Hematopoietic multipotent progenitor cell treated with erythropoietin and hydrocortisone succinate and interleukin-3 and kit ligand, for 17 days (in vitro differentiated cells): ENCODE measurements at places on chromosomes 11 and 22.

DNA sequence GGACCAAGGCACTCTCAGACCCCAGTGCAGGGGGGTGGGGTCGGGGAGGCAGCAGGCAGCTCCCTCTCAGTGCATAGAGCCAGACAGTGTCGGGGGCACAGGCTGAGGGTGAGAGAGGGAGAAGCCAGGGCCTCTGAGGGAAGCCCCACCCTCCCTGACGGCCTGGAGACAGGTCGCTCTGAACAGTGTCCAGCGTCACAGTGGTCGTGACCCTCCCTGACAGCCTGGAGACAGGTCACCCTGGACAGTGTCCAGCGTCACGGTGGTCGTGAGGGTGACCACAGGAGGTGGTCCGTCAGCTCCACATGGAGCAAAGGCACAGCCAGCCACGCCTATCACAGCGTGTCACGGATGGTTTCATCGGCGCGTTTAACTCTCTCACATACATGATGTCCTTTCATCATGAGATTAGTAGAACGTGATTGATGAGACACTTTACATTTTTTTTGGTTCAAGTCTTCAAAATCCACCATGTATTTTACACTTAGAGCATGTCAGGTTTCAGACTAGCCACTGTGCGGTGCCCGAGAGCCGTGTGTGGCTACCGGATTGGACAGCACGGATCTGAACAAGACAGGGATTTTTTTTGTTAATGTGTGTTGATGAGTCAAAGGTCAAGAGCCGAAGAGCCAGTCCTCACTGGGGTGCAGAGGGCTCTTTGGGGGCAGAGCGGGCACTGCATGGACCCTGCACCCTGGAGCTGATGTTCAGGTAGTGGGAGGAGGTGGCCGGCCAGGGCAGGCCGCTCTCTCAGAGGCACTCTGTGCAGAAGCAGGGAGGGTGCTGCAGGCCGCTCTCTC is 23.9 kb upstream of the PANX2 start:
- DNase-seq, result no peak

DNA sequence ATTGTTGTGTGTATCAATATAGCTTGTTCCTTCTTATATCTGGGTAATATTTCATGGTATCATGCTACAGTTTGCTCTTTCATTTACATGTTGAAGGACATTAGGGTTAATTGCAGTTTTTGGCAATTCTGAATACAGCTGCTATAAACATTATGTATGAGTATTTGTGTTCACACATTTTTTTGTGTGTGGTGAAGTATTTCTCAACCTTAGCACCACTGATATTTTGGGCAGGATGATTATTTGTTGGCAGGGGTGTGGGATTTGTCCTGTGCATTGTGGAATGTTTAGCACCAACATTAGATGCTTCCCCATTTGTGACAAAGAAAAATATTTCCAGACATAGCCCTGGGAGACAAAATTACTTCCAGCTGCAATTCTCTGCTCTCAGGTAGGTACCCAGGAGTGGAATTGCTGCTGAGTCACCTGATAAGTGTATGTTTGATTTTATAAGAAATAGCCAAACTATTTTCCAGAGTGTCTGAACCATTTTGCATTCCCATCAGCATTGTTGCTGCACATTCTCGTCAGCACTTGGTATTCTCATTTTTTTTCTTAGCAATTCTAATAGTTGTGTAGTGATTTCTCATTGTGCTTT is 128.2 kb downstream of the SNX19 start:
- DNase-seq, result no peak

GRCh38 chr11:119982517-119983239 is 155.2 kb downstream of the TRIM29 start:
- no peak for DNase-seq

- DNase-seq, result no peak
Measured at GRCh38 chr11:73866586-73866996, 10.1 kb downstream of the COA4 start.

GRCh38 chr22:24205438-24206195 is 24.3 kb downstream of the SUSD2 start:
- DNase-seq, result no peak

GRCh38 chr11:119634301-119634700 is 94.7 kb downstream of the NECTIN1 start:
- DNase-seq, result no peak

DNA sequence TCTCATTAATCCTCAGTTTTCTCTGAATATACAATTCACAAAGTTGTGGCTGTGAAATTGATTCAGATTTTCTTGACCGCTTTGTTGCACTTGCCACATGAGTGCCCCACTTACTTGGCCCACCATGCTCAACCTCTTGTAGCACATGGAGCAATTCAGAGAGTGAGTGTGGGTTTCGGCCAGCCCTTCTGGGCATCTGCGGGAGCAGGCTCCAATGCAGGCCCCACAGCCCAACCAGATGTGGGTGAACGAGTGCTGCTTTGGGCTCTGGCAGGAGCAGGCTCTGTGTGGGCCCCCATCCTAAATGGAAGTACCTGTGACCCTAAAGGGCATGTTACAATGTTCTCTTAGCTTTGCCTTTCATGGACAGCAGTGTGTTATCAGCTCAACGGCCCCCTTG is 2338.6 kb downstream of the LRRC4C start:
- DNase-seq, result no peak

- no peak for DNase-seq
Measured at GRCh38 chr11:92852946-92853345, 116.5 kb upstream of the MTNR1B start.

DNA sequence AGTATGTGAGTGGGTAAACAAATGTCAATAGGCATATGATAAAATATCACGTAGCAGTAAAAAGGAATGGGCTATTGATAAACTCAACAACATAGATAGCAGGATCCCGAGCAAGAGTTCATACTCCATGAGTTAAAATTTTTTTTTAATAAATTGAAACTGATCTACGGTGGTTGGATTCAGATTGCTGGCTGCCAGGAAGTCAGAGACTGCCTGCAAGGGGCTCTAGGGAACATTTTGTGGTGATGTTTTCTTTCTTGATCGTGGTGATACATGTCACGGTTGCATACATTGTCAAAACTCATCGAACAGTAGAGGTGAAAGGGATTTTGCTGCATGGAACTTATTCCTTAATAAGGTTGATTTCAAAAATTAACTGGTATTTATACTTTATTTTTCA is 62.6 kb upstream of the WNT7B start:
- no peak for DNase-seq

- no peak for DNase-seq
Measured at GRCh38 chr11:134642206-134642605, 230.2 kb upstream of the B3GAT1 start.

- no peak for DNase-seq
Measured at GRCh38 chr11:43735961-43736360, 55.4 kb downstream of the HSD17B12 start.

GRCh38 chr11:14635546-14635945 is 8.1 kb upstream of the PDE3B start:
- DNase-seq, result no peak

DNA sequence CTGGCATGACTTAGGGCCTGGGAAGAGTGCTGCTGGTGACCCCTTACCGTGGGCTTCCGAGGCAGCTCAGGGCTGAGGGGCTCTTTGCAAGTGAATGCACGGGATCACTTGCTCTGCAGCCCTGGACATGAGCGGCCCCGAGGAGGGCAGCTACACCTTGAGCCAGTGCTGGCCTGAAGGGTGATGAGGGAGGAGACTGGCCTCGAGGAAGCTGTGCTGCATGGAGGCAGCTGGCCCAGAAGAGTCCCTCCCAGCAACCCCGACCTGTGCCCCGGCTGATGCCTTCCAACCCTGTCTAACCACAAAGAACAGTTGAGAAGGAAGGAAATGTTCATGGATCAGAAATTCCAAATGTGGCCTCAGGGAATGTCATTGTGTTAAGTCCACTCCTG is 45.2 kb downstream of the TBX1 start:
- DNase-seq, result no peak

- no peak for DNase-seq
Measured at GRCh38 chr11:67576735-67577475, 6.7 kb upstream of the GSTP1 start.

- no peak for DNase-seq
Measured at GRCh38 chr11:114612686-114613085, 17.1 kb upstream of the NXPE4 start.

DNA sequence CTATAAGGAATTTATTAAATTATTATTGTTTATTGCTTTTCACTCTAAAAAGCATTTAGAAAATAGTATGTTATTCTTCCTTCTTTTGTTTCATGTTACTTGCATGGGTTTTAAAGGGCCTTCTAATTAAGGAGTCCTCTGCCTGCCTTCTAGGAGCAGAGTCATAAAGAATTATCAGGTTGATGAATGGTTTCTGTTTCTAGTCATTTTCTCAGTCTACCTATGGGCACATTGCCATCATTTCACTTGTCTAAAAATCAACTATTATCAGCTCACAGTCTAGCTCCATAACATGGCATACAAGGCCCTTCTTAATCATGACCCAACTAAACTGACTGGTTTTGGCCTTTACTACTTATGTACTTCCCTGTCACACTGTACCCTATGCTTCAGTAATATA is 16.2 kb downstream of the DYNC2H1 start:
- no peak for DNase-seq

DNA sequence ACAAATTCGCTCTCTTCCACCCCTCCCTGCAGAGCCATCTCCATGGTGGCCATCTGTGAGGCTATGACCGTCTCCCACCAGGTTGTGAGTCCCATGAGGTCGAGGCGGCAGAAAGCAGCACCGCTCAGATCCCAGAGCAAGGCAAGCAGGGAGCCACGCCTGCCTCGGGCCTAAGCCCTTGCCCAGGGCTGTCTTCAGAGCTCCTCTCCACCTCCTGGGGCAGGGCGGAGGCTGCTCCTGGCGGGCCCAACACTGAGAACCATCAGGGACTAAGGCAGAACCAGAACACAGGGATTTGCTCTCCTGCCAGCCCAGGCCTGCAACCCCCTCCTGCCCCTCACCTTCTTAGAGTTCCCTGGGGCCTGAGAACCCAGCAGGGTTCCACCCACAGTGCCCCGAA is 80.9 kb upstream of the WNT11 start:
- DNase-seq, result no peak

GRCh38 chr22:27489178-27489675 is 312.3 kb downstream of the MN1 start:
- no peak for DNase-seq

- no peak for DNase-seq
Measured at GRCh38 chr11:104928811-104929210, 30.6 kb upstream of the CASP12 start.

- no peak for DNase-seq
Measured at GRCh38 chr11:107018902-107019493, 722 bp upstream of the GUCY1A2 start.

GRCh38 chr11:18754308-18754707 is 28.3 kb upstream of the IGSF22 start:
- DNase-seq, result no peak

- DNase-seq, result no peak
Measured at GRCh38 chr11:8810540-8811301, 100.3 kb upstream of the AKIP1 start.

DNA sequence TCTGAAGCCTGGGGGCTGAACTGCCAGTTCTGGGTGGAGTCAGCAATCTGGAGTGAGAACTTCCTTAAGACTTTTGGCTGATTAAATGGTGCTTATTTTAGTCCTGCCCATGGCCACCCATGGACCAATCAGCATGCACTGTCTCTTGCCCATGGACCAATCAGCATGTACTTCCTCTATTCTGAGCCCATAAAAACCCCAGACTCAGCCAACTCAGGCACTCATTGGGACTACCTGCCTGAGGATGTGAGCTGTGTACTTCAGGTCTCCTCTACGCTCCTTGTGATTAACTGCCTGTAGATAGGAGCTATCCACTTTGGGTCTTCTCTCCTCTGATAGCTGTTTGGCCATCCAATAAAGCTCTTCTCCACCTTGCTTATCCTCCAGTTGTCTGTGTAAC is 342.3 kb upstream of the CCDC179 start:
- DNase-seq, result no peak

DNA sequence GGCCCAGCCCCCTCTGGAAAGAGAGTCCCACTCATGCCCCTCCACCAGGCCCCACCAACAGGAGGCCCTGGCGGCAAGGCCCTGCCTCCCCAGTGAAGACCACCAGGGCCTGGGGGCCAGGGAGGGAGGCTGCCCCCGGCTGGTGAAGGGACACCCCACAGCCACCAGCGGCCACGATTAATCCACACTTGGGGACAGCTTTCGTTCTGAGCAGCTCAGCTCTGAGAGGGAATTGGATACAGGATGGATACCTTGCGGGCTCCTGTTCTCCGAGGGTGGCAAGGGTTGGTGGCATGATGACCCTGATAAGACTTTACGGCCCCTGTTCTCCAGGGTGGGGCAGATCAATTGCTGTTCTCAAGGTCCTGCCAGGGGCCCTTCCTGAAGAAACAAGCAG is 6.9 kb upstream of the NLRP6 start:
- no peak for DNase-seq

DNA sequence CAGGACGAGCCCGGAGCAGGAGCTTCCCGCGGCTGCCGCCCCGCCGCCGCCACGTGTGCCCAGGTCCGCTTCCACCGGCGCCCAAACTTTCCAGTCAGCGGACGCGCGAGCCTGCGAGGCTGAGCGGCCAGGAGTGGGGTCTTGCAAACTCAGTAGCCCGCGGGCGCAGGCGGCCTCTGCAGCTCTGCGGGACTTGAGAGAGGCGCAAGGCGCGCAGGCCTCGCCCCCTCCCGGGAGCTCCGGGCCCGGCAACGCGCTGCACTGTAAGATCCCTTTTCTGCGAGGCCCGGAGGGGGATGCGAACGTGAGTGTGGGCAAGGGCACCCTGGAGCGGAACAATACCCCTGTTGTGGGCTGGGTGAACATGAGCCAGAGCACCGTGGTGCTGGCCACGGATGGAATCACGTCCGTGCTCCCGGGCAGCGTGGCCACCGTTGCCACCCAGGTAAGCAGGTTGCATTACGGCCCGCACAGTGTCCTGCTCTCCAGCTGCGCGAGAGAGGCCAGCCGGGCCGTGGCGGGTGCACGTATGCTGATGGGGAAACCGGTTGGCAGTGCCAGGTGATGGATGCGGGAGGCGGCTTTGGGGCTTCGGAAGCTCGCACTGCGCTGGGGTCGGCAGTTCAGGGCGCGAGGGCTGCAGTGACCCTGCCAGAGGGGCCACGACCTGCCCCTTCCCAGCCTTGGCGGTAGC is 2.0 kb downstream of the SLC6A5 start:
- DNase-seq, result no peak

- no peak for DNase-seq
Measured at GRCh38 chr11:26730414-26731083, 8.7 kb upstream of the SLC5A12 start.

DNA sequence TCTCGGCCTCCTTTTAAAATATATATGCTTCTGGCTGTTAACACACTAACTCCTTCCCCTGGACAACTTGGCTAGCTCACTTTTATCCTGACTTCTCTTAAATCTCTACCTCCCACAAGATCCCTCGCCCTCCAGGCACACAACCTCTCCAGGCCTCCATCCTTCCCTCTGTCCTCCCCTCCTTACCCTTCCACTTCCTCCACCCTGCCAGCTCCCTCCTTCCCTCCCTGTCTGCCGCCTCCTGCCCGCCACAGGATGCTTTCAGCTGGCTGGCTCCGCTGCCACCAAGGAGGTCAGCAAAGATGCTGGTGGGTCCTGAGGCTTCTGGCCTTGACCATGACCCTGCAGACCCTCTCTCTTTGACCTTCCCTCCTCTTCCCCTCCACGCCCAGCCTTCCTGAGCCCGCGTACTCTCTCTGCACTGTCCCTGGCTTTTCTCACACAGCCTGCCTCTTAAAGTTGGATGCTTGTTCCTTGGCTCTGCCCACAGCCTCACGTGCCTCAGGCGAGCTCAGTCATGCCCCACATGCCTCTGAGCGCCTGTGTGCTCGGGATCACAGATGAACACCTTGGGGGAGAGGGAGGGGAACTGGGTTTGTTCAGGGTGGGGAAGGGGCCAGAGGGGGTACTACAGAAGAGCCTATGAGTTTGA is 6.7 kb downstream of the NFAM1 start:
- no peak for DNase-seq

GRCh38 chr11:69535908-69536307 is 54.4 kb downstream of the LINC01488 start:
- no peak for DNase-seq
